Lung (tissue), 17 donors: ENCODE measurements at places on chromosomes 16 and 17. TPM values are rescaled to one million over a fixed set of nuclear protein-coding genes. Genes with fewer than 3 reads are reported as not detected.
A peak's percentile ranks its signal among the peaks of the same experiment; 100 is the strongest.

DNA sequence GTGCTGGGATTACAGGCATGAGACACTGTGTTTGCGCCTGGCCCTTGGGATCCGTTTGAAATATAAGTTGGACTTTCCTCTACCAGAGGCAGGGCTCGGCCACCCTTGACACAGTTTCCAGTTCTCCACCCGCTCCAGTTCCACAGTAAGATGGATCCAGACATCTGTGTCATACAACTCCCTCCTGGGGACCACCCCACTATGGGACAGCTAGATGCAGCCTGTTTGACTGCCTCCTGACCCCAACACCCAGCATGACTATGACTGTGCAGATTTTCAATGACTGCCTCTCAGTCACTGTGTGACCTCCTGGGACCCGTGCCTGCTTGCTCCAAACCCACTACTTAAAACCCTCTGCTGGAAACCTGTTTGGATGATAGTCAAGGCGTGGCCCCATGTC, 166.7 kb downstream of the IRF8 start:
- DNase-seq, result no peak

DNA sequence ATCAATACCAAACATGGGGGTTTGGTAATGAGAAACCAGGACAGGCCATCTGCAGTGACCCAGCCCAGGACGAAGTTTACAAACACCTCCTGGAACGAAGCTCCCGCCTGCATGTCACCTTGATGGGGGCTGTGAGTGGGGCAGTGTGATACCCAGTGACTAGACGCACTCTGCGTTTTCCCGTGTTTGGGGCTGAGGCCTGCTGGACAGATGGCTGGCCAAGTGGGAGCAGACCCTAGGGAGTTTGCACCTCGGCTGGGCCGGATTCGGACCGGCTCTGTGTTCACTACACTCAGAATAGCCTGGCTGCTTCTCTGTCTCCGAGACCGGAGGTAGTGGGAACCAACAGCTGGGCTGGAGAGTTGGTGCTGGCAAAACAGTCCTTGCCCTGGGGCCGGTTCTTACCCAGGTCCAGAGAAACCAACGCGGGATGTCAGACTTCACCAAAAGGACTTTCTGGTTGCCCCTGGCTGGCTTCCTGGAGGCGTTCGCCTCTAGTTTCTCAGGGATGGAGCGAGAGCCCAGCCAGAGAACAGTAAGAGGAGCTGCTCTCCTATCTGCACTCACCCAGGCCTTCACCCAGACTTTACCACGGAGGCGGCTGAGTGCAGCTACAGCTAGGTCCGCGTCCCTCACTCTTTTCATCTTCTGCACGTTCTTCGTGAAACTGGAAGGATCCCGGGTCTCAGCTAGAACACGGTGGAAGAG, 20.4 kb downstream of the CARHSP1 start:
- no peak for DNase-seq

DNA sequence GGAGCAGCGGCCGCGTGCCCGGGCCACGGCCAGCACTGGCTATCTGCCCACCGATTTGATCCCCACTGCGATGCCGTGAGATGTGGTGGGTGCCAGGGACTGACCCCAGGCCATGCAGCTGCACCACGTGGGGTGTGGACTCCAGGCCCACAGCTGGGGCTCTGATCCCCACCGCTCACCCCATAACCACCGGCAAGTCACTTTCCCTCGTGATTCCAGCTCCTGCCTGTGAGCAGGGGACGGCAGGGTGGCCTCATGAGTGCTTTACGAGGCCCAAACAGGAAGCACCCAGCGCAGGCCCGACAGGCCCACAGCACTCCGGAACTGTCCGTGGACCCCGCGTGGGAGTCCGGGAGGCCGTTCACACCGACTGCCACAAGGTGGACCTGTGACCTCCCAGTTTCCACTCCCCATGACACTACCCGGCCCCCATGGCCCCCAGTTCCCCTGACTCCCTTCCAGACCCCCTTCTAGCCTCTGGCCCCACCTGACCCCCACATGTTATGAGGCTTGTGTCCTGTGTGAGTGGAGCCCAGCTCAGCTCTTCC, 616 bp downstream of the PTX4 start:
- DNase-seq, result no peak

DNA sequence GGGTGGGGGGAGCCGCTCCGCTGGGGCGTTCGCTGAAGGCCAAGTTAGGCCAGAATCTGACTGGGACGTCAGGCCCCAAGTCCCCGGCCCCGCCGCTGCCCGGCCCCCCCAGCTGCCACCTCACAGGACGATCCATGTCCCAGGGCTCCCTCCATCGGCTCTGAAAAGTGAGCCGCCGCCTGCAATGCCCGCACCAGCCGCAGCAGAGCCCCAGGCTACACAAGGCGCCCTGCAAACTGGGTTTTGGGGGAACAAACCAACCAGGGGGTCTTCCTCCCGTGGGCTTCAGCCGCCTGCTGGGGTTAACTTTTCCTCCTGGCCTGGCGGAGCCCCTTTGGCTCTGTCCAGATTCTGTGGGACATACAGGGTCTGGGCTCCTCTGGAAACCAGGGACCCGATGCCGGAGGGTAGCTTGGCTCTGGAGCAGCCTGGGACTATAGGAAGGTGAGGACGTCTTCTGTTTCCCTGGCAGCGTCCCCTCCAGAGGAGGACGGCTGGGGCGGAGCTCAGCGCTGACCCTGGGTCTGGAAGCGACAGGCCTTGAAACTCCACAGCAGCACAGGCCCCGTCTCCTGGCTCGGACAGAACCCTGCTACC, 835 bp downstream of the NME4 start:
- peak; percentile 89 for DNase-seq

DNA sequence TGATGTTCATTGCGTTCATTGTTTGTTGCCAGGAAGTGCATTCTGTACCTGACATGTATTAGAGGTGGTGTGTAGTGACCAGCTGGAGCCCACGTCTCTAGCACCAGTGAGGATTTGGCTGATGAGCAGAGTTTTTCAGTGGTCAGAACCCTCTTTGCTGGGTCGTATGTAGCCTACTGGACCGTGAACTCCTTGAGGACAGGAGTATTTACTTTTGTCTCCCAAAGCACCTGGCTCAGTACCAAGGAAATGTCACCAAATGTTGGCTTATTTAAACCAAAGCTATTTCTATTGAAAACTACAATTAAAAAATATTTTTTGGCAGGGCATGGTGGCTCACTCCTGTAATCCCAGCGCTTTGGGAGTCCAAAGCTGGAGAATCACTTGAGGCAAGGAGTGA, 262.7 kb downstream of the SNX29 start:
- no peak for DNase-seq

DNA sequence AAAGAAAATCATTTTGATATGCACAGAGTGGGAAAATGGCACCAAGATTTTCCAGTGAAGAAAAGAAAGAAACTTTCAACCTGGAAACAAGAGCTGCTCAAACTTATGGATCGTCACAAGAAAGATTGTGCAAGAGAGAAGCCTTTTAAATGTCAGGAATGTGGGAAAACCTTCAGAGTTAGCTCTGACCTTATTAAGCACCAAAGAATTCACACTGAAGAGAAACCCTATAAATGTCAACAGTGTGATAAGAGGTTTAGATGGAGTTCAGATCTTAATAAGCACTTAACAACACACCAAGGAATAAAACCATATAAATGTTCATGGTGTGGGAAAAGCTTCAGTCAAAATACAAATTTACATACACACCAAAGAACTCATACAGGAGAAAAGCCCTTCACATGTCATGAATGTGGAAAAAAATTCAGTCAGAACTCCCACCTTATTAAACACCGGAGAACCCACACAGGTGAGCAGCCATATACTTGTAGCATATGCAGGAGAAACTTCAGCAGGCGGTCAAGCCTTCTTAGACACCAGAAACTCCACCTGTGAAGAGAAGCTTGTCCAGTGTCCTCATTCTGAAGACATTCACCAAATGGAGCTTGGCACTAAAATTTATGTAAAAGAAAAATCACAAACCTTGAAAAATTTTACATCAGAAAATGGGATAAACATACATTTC, 12.2 kb downstream of the ZNF75A start:
- peak; percentile 13 for DNase-seq

DNA sequence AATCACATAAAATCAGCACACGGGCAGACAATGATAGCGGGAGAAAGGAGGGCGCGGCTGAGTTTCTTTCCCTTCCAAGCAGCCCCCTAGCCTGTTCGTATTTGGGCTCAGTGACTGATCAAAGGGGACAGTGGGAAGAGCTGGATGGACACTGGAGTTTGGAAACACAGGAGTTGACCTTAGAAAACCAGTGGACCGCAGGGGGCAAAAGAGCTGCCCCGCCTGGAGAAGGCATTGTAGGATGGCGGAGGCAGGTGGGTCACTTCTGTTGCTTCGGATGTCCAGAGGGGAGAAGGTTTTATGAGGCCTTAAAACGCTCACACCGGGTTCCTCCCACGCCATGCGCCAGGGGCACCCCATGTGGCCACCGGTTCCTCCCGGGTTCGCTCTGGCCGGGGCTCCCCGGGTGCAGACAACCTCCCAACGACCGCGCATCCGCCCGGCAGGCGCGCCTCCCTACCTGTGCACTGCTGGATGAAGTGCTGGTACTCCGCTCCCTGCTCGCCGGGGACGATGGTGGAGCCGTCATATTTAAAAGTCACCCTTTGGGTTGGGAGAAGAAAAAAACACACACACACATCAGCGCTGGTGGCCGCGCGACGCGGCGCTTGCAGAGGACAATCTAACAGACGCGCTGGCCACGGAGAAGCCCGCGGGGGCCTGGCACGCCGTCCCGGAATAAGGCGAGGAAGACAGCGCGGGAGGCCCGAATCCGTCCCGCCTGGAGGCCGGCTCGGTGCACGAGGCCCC, 662 bp downstream of the COTL1 start:
- peak; percentile 24 for DNase-seq

GRCh38 chr16:81324808-81325207, 10.0 kb downstream of the GAN start:
- DNase-seq, result no peak

GRCh38 chr16:65521633-65522328, 399.9 kb upstream of the CDH11 start:
- DNase-seq, result no peak

DNA sequence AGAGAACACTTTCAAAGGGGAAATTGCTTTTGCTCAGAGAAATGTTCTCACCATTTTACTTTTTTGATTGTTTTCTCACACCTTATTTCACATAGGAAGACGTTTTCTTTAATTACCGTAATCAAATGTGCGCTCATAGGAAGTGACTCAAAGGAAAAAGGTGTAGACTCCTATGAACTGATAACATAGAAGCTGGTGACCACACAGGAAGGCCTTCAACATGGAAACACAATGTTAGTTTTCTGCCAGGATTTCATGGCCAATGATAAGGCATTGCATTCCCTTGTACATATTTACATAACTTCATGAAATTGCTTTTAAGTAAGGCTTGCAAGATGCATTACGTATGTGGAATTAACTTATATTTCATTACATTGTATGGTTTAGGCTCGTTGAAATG, 40.9 kb upstream of the KCNJ16 start:
- DNase-seq, result no peak

GRCh38 chr16:5505091-5505887, 407.7 kb upstream of the EEF2KMT start:
- no peak for DNase-seq

CLEC3A gene
- total RNA-seq, result not detected

- DNase-seq, result no peak
Observed at GRCh38 chr17:41523787-41524186, 4.3 kb downstream of the KRT19 start.

- no peak for DNase-seq
Observed at GRCh38 chr17:77496401-77496801, 355.6 kb downstream of the SEC14L1 start.

DNA sequence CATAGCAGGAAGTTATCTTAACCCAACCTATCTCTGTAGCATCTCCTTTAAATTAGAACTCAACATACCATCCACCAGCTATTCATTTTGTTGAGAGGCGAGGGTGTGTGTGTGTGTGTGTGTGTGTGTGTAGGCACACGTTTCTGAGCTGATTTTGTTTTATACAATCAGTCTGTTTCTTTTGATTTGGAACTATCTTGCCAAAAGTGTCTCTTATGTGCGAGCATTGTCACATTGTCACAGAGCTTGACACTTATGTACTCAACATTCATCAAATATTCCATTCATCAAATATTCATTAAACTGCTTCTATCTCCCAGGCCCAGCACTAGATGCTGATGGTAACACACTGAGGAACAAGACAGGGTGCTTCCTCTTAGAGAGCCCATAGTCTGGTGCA, 180.4 kb downstream of the HAPSTR1 start:
- DNase-seq, result no peak

DNA sequence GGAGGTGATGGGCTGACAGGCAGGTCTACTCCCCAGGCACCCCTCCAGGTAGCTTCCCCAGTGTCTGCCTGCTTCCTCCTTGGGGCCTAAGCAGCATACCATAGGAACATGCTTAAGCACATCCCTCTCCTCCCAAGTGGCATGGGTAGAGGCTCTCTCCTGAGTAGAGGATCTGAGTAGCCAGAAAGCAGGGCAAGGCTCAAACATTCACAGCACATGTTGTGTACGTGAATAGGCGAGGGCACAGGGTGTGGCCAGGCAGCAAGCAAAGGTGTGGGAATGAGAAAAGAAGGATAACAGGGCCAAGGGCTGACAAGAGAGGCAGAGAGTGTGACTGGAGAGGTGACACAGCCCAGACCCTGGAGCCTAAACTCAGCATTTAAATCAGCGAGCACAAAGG, 29.7 kb upstream of the GFOD2 start:
- DNase-seq, result no peak

CD19 gene
- 2.8 TPM for total RNA-seq

DNA sequence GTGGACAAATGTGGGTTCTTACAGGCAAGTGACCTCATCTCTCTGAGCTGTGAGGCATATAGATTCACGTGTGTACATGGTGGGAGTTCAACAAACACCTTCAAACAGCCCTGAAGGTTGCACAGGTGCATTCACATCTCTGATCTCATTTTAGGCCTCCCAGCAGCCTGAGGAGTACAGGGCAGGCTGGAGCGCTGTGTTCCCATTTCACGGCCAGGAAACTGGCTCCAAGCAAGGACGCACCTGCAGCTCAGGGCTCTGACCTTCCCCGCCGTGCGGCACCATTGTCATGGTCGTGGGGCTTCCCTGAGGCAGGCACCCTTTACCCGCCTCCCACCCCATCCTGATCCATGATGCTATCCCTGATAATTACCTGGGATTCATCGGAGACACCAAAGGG, 4.8 kb upstream of the CD300A start:
- DNase-seq, result no peak

GRCh38 chr17:50289991-50290702, 15.9 kb downstream of the TMEM92 start:
- peak; percentile 58 for DNase-seq
